BJ (cell line): ENCODE measurements at places on chromosomes 3 and 15. TPM values are rescaled to one million over a fixed set of nuclear protein-coding genes. Genes with fewer than 3 reads are reported as not detected.
A peak's percentile ranks its signal among the peaks of the same experiment; 100 is the strongest.

The UBA7 gene
- 32.9 and 62.5 TPM in 2 replicates for polyA plus RNA-seq

The LRRC34 gene
- 1.6 and 2.5 TPM in 2 replicates for polyA plus RNA-seq

The GOLGA6D gene
- not detected in 2 replicates for polyA plus RNA-seq

The LIPH gene
- polyA plus RNA-seq, result 0.17 and 0.20 TPM in 2 replicates

The FAM227B gene
- 5.0 and 8.4 TPM in 2 replicates for polyA plus RNA-seq

The ROPN1 gene
- polyA plus RNA-seq, result not detected in 2 replicates

The SPCS1 gene
- polyA plus RNA-seq, result 79.6 and 137 TPM in 2 replicates

GRCh38 chr15:83515164-83515563 is 68.0 kb downstream of the SH3GL3 start:
- no peak for DNase-seq

GRCh38 chr3:160126051-160126450 is 99.2 kb upstream of the C3orf80 start:
- DNase-seq, result no peak

DNA sequence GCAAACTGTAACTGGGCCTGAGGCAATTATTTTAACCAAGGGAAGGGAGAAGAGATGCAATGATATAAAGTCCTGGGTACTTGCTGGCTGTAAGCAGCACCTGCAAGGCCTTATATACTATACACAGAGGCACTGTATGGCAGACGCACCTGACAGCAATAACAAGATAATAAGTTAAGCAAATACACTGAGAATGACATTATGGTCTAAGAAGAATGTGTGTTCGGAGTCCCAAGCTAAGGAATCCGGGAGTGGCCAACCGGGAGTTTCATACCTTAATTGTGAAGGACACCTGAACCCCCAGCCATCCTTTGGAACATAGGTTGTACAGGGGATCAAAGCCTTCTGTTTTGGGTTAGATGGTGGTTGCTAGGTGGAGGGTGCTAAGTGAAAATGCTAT is 13.7 kb downstream of the FAM240A start:
- no peak for DNase-seq

DNA sequence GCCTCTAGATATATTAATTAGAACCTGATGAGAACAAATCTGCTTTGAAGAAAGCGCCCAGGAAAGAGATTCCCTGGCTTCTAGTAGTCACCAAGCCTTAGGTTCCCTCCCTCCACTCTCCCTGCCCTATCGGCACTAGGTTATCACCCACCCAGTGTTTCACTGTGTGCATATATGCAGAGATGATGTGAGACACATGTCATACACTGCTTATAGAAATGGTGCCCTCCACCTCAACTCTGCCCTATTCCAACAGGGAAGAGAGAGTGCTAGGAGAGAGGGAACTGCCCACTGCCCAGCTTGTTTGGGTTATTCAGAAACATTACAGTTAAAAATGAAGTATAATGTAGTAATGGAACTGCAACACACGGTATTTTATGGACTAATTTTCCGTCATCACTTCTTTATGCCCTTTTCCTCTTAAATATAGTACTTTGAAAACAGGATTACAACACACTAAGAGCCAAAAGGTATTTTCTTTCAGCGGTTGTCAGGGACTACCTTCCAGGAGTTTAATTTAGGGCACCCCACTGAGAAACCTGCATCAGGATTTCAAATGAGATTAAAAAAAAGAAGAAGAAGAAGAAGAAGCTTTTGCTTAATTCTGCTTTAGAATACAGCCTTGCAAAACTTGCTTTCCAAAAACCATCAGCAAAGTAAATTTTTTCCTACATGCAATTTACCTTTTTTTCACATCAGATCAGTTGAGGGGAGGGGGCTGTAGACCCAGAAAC is 55.3 kb downstream of the MEIS2 start:
- no peak for DNase-seq

DNA sequence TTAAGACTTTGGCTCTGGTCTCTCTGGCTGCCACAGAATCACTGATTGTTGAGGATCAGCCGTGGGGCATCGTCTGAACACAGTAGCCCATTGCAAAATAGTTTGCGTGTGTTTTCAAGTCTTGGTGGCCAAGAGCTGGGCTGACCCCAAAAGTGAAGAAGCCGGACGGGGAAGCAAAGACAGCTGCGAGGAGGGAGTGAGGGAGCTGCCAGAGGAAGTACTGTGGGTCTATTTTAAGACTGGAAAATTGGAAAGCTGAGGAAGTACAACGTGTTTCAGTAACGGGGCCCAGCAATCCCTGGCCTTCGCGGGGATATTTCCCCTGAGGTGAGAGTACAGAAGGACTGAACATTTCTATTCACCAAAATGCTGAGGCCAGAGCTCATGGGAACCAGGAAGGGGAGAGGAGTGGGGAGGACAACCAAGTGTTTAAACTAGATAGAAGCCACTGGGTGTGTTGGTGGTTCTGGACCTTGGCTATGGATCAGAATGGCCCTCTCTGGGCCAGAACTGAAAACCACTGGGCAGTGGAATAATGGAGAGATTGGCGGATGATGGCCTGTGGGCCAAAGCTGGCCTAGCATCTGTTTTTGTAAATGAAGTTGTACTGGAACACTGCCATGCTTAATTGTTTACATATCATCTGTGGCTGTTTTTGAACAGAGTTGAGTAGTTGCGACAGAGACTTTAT is 34.1 kb upstream of the LIMD1 start:
- no peak for DNase-seq

GRCh38 chr3:171741377-171741776 is 68.9 kb downstream of the PLD1 start:
- DNase-seq, result no peak

DNA sequence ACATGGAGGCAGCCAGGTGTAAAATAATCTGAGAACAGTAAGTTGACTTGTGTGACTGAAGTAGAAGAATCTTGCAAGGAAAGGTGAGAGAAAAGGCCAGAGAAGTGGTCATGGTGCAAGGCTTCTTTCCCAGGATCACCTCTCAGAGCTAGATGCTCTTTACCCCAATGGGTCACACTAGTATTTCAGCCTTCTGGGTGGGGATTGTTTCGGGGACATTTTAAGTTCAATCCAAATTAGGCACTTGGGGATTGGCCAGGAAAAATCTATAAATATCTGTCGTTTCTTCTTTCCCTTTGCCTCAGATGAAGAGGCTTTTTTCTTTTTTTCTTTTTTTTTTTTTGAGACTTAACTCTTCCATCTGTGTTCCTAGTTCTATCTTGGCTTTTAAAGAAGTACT is 188.0 kb downstream of the KLHL25 start:
- no peak for DNase-seq

DNA sequence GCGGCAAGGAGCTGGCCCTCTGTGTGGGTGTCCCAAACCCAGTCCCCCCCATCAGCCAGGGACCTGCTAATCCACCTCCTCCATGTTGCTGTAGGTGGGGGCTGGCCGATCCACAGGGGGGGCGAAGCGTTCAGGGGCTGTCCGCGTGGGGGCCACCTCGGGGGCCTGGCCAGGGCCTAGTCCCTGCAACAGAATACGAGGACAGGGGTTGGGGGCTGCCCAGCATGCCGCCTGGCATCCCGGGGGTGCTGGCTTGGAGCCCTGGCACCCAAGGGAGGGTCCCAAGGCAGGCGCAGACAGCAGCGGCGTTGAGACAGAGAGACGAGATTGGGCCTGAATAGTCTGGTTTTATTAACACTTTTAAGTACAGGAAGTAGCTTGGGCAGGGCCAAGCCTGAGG is 3.8 kb upstream of the QARS1 start:
- DNase-seq, result no peak

DNA sequence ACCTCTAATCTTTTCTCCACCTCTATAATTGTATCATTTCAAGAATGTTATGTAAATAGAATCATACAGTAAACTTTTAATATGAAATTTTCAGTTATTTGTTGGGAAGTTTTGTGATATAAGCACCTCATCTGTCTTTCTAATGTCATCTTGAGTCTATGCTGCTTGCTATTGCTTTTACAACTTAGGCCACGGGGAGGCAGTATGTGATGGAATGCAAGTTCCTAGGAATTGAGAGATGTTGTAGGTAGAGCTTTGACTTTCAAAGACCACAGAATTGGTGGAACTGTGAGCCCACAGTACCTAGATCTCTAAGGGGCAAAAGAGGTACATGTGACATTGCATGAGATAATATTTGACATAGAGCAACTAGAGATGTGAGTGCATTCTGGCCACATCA is 328.3 kb downstream of the MFSD1 start:
- no peak for DNase-seq

GRCh38 chr15:99930696-99931095 is 197.5 kb upstream of the LYSMD4 start:
- no peak for DNase-seq

DNA sequence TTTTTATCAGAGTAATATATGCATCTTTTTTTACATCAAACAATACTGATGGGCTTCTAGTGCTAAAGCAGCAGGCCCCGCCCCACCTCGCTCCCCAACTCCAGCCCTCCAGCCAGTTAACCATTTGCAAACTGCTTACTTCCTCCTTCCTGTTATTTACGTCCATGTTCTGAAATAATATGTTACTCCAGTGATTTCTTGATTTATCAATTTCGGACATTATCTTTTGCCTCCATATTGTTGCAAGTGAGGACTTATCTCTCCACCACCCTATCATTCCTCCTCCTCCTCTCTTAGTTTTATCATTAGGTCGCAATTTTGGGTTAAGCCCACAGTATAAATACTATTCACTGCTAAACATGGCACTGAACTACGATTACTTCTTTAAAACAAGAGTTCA is 39.5 kb downstream of the ZNF710 start:
- DNase-seq, result no peak

- DNase-seq, result no peak
These were observed 2.6 kb downstream of the SEMA7A start for GRCh38 chr15:74431116-74431515.

- no peak for DNase-seq
These were observed 54.7 kb downstream of the ETV5 start for GRCh38 chr3:186053954-186054791.

DNA sequence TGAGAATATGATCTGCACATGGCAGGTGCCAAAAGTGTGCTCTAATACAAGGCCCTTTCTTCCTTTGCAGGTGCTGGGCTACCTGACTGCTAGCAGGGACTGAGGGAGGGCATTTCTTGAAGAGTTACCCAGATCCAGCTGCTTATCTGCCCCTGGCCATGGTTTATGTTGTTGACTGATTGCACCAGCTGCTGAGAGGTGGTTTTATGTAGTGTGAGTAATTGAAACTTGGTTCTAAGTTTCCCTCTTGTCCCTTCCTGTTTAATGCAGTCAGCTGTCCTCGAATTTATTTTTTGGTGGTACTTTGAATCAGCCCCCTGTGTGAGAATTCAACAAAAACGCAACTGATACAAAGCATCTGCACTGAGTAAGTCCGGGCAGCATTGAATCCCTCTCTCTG is 288.3 kb upstream of the C2CD4B start:
- DNase-seq, result no peak

GRCh38 chr15:34582461-34583371 is 735 bp downstream of the GOLGA8B start:
- DNase-seq, result no peak

- no peak for DNase-seq
These were observed 93.6 kb upstream of the FAM174B start for GRCh38 chr15:92749216-92749615.

DNA sequence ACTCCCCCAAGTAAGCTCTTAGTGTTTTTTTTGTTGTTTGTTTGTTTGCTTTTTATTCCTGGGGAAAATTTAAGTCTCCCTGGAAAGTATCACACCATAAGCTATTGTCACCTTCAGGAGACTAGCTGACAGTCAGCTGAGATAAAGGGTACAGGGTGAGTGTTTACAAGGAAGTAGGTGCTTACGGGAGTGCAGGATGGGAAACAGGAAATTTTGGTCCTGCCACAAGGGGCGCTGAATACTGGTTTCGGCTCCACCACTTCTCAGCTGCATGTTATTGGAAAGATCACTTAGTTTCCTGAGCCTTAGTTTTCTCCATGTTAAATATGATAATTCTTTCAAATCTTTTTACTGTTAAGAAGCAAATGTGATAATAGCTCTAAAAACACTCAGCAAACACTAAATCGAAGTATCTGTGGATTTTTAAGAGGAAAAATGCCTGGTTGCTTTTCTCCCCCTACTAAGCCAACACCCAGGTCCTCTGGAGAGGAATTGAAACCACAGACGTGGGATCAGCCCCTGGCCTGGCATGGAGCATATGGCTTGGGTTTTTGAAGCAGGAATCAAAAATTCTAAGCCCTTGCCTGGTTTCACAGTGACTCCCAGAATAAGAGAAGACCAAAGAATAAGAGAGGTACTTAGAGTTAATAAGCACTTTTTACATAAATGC is 90.7 kb downstream of the SCN11A start:
- DNase-seq, result peak; percentile 6

DNA sequence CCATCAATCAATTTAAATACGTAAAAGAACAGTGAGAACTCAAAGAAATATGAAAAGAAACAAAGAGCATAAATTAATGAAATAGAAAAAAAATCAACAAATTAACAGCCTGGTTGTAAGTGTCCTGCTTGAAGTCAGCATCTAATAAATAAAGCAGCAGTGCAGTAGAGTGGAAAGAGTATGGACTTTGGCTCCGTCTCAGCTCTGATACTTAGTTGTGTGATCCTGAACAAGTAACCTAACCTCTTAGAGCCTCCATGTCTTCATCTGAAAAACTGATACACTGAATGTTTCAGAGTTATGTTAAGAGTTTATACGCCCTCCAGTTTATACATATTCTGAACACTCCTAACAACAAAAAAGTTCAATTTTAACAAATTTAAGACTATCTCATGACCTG is 44.6 kb downstream of the TFDP2 start:
- DNase-seq, result no peak

GRCh38 chr15:42994546-42994945 is 74.0 kb upstream of the TTBK2 start:
- DNase-seq, result peak; percentile 5

DNA sequence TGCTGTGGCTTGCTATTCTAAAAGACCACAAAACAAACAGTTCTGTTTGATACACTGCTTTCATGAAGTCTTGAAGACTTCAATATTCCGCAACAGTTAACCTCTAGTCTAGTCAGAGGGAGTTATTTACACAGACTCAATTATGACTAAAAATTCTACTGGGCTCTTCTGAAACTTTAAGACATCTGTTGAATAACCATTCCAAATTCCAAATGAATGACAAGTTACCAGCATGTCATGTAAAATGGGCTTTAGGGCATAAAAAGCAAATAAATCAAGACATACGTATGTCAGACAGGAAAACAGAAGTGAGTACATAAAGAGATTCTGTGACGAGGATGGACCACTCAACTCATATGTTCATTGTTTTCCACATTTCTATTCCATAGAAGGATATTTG is 93.9 kb downstream of the PLOD2 start:
- peak; percentile 36 for DNase-seq

DNA sequence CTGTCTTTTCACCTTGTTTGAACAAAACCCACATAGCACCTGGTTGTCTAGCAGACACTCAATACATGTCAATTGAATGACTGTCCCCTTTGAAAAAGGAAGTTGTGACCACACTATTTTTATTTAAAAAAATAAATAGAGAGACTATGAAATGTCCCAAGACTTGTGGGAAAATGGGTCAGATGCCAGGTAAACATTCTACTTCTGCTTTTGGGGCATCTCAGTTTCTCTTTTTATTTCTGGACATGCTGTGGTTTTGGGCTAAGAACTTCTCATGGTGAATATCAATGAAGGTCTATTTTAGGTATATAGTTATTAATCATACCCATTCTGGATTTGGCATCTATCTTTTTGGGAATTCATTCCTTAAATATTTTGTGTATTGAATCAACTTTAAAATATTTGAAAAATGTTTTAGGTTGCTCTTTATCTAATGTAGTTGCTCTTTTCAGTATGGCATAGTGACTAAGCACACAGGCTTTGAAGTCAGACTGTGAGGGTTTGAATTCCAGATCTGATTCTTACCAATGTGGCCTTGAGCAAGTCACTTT is 4.4 kb downstream of the TMEM45A start:
- no peak for DNase-seq
